ENCODE measurements at places on chromosomes 2 and 18. TPM values are rescaled to one million over a fixed set of nuclear protein-coding genes. Genes with fewer than 3 reads are reported as not detected.

NT5DC4 gene
- polyA plus RNA-seq = not detected

SERPINB10 gene
- polyA plus RNA-seq = not detected

SAG gene
- not detected for polyA plus RNA-seq

CNNM3 gene
- polyA plus RNA-seq = 3.5 TPM

HTR2B gene
- not detected for polyA plus RNA-seq

RAB31 gene
- 192 TPM for polyA plus RNA-seq

INPP1 gene
- polyA plus RNA-seq = 2.7 TPM

CFAP53 gene
- polyA plus RNA-seq = not detected

PIEZO2 gene
- not detected for polyA plus RNA-seq

LCT gene
- not detected for polyA plus RNA-seq

CPO gene
- polyA plus RNA-seq = not detected

ACOXL gene
- polyA plus RNA-seq = not detected

VWC2L gene
- not detected for polyA plus RNA-seq

UBE2F gene
- polyA plus RNA-seq = 48.4 TPM

MCFD2 gene
- polyA plus RNA-seq = 25.2 TPM

USP34 gene
- polyA plus RNA-seq = 21.5 TPM

ALK gene
- not detected for polyA plus RNA-seq

LIPG gene
- not detected for polyA plus RNA-seq

RPRM gene
- polyA plus RNA-seq = not detected

GPR75 gene
- 0.10 TPM for polyA plus RNA-seq

TSPYL6 gene
- polyA plus RNA-seq = not detected

VIT gene
- polyA plus RNA-seq = 0.09 TPM

CHRNG gene
- not detected for polyA plus RNA-seq

TEX44 gene
- not detected for polyA plus RNA-seq

PMS1 gene
- 20.1 TPM for polyA plus RNA-seq

Data from IgD-negative memory B cell (primary cell).